ENCODE measurements at places on chromosomes 3 and 15.

GRCh38 chr15:89586651-89587050 is 11.4 kb downstream of the TICRR start:
- no peak for DNase-seq

- no peak for DNase-seq
Observed at GRCh38 chr15:45114751-45115085, 592 bp downstream of the DUOXA2 start.

DNA sequence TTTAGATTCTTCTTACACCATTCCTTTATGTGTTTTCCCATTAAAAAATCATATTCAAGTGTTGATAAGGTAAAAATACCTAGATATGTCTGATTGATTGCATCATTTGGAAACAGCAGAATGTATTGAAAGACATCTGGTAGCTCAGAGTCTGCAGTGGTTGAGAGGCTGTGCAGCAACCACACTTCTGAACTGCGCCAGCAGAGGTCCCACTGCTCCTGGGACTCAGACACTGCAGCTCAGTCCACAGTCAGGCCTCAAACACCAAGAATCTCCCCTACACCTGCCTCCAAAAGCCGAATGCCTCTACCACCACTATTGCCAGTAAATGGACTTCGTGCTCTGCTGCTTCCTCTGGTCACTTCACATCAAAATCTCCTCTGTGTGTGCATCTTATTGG is 176.9 kb upstream of the LMCD1 start:
- peak; percentile 22 for DNase-seq

- no peak for DNase-seq
Observed at GRCh38 chr3:88997260-88997659, 110.2 kb upstream of the EPHA3 start.

- no peak for DNase-seq
Observed at GRCh38 chr15:91530279-91530678, 323.2 kb upstream of the SLCO3A1 start.

DNA sequence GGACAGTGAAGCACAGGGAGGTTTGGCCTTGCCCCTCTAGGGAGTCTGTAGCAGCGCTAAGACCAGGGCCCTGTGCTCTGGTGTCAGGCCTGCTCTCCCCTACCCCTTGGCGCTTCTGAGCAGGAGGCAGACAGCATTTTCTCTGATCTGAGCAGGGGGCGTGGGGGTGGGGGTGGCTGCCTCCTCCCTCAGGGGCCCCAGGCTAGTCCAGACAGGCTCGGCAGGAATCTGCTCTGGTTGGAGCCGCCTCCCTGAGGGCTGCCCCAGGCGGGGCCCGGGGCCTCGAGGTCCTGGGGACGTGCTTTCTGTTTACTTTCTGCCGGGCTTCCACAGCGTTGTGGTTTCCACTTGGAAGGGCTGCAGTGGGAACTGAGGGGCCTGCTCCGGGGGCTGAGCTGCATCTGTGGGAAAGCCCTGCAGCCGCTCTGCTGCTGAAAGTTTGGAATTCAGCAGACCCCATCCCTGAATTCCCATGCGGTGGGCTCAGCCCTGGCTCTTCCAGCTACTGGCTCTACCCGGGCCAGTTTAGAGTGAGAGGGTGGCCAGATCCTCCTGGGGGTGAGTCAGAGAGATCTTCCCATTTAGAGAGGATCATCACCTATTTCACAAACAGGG is 105.4 kb downstream of the LINGO1 start:
- DNase-seq = no peak

DNA sequence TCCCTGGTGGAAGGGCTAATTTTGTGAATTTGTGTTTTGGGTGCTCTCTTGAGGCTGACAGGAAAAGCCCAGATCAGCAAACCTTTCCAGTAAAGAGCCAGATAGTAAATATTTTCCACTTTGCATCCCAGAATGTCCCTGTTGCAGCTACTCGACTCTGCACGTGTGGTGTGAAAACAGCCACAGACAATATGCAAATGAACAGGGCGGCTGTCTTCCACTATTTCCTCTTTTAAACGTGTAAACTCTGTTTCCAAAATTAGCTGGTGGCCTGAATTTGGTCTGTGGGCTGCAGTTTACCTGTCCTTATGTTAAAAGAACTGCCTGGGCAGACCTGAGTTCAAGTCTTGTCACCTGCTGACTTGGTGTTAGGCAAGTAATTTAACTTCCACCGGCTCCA is 202.7 kb downstream of the EDEM1 start:
- DNase-seq = no peak

- DNase-seq = no peak
Observed at GRCh38 chr15:70748281-70748747, 15.0 kb downstream of the UACA start.

- no peak for DNase-seq
Observed at GRCh38 chr3:40869939-40870338, 329.4 kb upstream of the CTNNB1 start.

- no peak for DNase-seq
Observed at GRCh38 chr3:121855555-121855954, 20.5 kb downstream of the EAF2 start.

- DNase-seq = no peak
Observed at GRCh38 chr3:72238010-72238691, 453.2 kb upstream of the PROK2 start.

DNA sequence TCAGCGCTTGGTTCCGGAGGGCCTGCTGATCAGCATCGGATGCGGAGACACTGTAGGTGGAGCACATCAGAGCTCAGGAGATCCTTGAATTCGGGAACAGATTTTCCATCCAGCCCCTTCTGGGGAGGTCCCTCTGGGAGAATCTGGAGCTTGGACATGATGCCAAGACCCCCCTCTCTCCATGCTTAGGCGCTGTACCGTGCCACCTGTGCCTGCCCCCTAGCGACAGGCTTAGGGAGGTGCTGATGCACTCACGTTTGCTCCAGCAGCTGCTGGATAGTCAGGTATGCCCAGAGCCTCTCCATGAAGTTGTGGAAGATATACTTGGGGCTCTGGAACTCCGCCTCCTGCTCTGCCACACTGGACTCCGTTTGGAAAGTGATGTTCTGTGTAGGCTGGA is 9.7 kb downstream of the ITIH4 start:
- DNase-seq = peak; percentile 46

DNA sequence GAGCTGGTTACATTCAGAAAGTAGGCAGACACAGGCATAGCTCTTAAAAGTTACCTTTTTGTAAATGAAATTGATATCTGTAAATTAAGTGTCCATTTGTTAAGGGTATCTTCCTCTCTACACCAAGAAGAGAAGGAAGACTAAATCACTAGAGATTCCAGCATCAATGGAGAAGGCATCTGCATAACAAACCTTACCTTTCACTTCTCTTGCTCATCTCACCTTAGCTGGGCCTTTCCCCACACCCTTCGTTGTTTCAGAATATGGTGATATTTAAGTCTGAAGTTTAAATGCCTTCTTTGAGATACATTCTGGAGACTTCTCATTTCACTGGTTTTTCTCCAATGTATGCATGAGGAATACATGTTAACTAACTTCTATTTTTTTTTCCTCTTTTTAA is 54.5 kb upstream of the TGFBR2 start:
- no peak for DNase-seq

- no peak for DNase-seq
Observed at GRCh38 chr3:18989237-18989795, 159.0 kb upstream of the KCNH8 start.

- no peak for DNase-seq
Observed at GRCh38 chr15:51129535-51130188, 35.0 kb upstream of the TNFAIP8L3 start.

DNA sequence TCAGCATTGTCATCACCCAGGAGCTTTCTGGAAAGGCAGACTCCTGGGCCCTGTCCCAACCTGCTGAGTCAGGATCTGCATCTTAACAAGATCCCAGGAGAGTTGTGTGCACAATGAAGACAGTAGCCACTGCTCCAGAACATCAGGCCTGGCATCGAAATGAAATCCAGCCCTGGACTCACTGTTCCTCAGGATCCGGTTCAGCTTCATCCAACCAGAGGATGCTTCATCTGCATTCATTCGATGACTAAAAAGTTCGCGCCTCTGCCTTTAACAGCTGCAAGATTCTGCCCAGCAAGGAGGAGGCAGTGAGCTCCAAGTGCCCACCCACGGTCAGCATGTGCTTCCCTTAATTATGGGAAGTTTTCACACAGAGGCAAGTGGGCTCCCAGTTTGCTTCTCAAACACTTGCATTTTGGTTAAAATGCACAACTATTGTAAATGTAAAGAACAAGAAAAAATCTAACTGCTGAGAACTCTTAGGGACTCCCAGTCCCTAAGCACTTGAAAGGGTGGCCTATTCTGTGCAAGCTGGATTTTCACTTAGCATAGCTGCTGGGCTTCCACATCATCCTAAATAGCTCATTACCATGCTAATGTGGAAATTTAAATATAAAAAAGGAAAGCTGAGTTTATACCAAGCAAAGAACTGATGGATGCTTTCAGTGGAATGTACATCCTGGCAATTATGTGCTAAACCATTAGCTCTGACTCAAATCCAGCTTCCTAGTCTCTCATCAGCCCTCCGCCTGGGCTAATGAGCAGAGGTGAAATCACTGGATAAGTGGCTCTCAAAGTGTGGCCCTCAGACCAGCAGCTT is 25.5 kb upstream of the ESYT3 start:
- DNase-seq = no peak

- DNase-seq = no peak
Observed at GRCh38 chr3:16183601-16184270, 9.3 kb downstream of the GALNT15 start.
